Effector CD8-positive, alpha-beta T cell (primary cell): ENCODE measurements at places on chromosomes 11 and 22.

DNA sequence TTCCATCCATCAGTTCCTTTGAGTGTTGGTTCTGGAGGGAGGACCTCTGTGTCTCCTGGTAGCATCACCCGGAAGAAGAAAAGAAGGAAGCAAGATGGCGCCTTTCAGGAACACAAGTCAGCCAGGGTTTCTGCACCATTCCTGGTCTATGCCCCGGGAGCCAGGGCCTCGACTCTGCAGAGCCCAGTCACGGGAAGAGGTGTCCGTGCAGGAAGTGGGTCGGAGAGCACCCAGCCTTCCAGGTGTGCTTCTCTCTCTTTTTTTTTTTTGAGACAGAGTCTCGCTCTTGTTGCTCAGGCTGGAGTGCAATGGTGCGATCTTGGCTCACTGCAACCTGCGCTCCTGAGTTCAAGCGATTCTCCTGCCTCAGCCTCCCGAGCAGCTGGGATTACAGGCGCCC lies 21.2 kb downstream of the MRPL21 start:
- DNase-seq, result no peak

DNA sequence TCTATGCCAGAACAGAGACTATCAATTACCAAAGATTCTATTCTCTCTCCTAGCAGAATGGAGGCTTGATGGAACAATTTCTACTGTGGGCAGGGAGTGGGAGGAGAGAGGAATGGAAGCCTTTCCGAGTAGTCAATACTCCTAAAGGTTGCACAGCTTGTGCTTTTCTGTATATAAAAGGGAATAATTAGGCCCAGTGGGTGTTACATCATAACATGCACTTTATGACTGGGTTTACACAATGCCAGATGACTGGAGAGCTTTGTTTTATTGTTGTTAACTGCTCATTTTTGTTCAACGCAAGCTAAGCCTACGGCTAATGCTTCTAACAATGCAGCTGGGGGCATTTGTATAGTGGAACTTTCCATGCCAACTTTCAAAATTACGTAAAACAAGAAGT lies 2237.9 kb upstream of the RAG2 start:
- DNase-seq, result no peak

DNA sequence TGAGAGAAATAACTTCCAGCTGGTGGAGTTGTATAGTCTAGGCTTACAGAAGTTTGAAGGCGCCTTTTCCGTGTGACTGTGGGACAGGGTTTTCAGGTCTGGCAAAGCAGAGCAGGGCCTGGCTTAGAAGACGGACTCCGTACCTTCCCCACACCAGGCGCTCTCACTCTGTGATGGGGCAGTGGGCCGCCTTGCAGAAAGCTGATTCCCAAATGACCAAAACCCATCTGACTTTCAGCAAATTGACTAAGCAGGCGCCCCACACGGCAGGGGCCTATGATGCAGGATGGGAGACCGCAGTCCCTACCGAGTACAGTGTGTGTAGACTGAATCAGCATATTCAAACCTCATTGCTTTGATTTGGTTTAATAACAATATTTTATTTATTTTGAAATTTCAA lies 85.8 kb upstream of the TMEM45B start:
- DNase-seq, result no peak

GRCh38 chr11:70095541-70096252 lies 17.6 kb downstream of the ANO1 start:
- no peak for DNase-seq

DNA sequence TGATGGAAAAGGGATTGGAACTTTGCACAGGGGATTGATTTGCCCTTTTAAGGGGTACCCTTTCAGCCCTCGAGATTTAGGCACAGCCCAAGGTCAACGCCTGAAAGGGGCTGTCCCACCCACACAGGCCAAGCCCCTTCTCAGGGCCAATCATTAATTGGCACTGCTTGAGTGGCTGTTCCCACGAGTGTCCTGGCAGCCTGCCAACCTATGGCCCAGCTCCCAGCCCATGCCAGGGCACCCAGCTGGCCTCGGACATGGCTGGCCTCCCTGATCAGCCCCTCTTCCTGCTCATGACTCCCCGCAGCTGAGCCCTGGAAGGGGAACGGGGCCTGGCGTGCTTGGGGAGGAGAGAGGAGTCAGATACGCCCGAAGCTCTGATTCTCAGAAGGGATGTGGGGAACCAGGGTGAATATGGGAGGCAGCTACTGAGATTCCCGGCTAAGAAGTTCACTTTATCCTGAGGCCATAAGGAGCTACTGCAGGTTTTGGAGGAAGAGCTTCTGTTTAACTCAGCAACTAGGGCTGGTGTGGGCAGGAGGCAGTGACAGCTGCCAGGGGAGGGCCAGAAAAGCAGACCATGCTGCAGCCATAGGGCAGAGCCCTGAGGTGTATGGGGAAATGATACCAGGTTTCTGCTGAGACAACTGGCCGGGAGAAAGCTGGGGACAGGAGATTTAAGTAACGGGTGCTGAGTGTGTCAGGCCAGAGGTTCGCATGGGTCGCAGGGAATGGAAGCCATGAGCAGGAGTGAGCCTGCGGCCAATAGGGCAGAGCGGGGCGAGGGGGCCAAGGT lies 30.0 kb downstream of the WNT7B start:
- DNase-seq, result no peak

DNA sequence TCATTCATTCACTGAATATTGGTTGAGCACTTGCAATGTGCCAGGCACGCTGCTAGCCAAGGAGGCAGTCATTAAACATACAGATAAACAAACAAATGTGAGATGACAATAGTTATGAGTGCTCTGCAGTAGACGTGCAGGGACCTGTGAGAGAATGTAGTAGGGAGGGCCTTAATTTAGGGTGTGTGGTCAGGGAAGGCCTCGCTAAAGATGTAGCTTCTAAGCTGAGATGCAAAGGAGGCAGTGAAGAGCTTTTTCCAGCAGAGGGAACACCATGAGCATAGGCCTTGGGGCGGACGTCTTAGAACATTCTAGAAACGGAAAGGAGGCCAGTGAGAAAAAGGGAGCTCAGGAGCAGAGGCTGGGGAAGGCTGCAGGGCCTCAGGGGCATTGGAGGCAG lies 789 bp upstream of the NCF4 start:
- DNase-seq, result no peak

DNA sequence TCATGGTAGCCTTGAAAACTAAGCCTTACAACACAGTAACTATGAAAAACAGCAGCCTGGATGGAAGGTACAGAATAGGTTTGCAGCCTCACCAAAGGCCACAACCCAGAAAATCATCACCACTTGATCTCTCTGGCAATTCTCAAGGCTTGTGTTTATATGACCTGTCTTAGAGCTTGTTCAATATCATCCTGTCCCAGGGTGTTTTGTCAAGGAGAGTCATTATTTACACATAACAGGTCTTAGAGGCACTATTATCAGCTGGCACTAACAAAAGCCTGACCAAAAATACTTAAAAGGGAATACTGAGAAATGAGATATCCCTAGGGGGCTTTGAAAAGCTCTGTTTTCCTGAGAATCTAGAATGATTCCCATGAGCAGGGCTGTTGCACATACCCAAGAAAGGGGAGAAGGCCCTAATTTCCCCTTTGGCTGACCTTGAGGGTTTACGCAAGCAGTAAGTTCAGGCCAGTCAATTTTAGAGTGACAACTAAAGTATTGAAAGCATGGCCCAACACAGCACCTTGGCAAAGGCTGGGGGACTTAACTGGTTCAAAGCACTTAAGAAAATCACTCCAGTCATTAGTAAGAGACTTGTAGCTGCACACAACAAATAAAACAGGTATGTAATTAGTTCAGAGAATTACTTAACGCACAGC lies 7.9 kb downstream of the SC5D start:
- DNase-seq, result no peak
